Fibroblast of the conjunctiva (primary cell): ENCODE measurements at places on chromosomes 3 and 15.

- no peak for DNase-seq
Measured at GRCh38 chr15:60656481-60656880, 177.5 kb upstream of the ICE2 start.

DNA sequence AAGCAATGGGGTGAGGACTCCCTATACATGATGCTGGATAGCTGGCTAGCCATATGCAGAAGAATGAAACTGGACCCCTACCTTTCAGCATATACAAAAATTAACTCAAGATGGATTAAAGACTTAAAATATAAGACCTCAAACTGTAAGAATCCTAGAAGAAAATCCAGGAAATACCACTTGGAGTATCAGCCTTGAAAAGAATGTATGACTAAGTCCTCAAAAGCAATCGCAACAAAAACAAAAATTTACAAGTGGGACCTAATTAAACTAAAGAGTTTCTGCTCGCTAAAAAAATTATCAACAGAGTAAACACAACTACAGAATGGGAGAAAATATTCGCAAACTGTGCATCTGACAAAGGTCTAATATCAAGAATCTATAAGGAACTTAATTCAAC lies 94.3 kb downstream of the XRN1 start:
- no peak for DNase-seq

GRCh38 chr15:101542306-101543025 lies 53.0 kb upstream of the PCSK6 start:
- no peak for DNase-seq

- peak; percentile 18 for DNase-seq
Measured at GRCh38 chr3:130850044-130850797, 43.7 kb upstream of the ATP2C1 start.

GRCh38 chr3:72135636-72136035 lies 350.7 kb upstream of the PROK2 start:
- no peak for DNase-seq

DNA sequence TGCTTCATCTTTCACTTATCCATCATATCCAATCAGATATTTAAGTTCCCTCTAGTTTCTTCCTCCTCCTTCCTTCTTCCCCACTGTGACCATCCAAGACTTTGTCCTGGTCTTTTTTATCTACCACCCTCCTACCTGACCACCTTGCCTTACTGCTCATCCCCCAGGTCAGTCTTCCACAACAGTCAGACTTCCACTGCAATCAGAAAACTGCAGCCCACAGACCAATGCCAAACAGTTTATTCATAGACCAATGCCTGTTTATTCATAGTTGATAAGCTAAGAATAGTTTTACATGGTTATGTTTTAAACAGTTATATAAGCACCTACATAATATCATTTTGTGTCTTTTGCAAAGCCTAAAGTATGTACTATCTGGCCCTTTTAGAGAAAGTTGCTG lies 65.5 kb downstream of the TRIM69 start:
- no peak for DNase-seq

DNA sequence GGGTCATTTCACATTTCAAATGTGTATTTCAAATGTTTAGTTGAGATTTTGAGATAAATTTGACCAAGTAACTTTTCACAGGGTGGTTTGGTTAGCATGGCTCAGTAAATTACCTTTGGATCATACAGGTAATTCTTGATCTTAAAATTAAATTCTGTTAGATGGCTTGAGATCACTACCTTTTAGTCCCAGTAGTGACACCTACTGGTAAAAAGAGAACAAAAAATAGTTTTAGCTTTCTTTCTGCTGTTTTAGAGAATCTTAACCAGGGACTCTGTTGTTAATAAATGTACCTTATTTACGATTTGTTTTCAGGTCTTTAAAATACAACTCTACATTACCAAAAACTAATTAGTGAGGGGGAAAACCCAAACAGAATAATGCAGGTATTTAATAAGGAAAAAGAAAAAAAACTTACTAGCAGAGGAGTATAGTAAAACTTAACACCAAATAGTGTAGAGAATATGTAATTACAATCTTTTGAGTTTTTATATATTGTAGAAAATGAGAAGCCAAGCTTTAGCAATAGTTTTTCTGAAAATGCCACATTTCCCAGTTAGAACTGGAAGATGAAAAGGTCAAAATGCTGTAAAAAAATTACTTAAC lies 620.3 kb upstream of the AGTR1 start:
- no peak for DNase-seq

DNA sequence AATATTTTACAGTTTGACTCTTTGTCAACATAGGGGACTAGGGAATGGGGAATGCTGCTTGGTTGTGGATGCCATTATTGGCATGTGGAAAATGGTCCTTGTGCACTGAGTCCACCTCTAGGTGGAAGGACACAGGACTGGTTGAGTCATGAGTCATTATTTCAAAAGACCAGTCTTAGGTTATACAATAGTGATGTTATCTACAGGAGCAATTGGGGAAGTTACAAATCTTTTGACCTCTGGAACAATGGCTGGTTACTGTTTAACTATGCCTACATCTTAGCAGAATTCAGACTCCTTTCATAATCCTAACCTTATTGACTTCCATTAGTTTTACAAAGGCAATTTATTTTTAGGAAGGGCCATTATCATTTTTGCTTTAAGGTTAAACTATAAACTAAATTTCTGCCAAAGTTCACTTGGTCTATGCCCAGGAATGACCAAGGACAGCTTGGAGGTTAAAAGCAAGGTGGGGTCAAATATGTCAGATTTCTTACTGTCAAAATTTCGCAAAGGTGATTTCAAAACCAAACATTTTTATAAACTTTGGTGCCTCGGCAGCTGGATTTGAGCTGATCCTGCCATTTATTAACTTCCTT lies 11.8 kb upstream of the CCR8 start:
- DNase-seq: no peak

DNA sequence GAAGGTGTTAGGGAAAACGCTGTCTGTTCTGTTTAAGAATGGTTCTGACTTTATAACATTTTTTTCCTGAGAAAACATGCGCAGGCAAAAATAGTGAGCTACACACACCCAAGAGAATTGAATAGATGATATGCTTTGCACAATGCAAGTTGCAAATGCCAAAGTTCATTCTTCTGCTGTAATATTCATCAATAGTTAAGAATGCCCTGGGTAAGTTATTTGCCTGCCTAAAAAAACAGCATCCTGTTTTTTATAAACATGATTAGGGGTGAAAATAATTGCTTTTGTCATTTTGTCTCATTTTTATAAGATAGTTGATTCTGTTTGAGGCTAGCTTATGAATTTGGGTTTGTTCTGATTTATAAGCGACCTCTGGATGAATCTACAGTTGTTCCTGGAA lies 99.4 kb downstream of the DTWD1 start:
- DNase-seq: no peak

DNA sequence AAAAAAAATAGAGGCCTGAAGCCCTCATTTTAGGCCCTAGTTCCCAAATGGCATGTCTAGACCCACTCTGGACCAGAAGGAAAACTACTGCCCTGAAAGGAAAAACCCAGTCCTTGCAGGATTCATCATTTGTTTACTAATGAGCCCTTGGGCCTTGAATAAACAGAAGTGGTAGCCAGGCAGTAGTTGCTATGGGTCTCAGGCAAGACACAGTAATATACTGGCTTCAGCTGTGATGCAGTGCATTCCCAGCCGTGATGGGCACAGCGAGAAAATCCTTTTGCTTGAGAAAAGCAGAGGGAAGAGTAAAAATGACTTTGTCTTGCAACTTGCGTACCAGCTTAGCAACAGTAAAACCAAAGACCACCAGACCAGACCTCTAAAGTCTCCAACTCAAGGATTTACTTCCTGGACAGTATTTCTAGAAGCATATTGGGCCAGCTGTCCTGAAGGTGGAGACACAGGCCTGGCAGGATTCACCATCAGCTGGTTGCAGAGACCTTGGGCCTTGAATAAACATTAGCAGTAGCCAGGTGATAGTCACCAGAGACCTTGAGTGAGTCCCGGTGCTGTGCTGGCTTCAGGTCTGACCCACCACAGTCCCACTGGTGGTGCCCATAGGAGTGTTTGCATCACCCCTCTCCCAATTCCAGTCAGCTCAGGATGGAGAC lies 208.3 kb upstream of the SLITRK3 start:
- no peak for DNase-seq

- no peak for DNase-seq
Measured at GRCh38 chr3:131324923-131325322, 56.7 kb upstream of the NUDT16 start.

- no peak for DNase-seq
Measured at GRCh38 chr15:35979608-35980007, 433.6 kb upstream of the DPH6 start.

GRCh38 chr3:101879102-101879501 lies 29.8 kb downstream of the NFKBIZ start:
- no peak for DNase-seq

GRCh38 chr3:115518100-115518852 lies 105.0 kb upstream of the GAP43 start:
- peak; percentile 50 for DNase-seq

DNA sequence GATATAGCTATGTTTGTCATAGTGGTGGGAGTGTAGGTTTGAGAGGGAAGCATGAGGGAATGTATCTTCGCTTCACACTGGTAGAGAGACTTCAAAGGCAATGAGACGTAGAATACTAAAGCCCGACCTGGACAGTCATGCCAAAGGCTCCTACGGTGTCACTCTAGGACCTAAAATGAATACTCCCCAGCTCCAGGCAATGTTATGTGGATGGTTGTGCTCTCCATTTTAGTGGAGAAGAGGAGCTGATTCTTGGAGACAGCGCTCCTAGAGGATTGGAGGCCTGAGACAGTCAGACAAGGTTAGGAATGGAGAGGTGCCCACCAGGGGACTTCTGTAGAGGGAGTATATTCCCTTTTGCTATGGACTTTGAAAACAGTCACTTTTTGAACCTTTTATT lies 260.1 kb downstream of the MEX3B start:
- no peak for DNase-seq
